ENCODE measurements at places on chromosomes 7 and 10.

DNA sequence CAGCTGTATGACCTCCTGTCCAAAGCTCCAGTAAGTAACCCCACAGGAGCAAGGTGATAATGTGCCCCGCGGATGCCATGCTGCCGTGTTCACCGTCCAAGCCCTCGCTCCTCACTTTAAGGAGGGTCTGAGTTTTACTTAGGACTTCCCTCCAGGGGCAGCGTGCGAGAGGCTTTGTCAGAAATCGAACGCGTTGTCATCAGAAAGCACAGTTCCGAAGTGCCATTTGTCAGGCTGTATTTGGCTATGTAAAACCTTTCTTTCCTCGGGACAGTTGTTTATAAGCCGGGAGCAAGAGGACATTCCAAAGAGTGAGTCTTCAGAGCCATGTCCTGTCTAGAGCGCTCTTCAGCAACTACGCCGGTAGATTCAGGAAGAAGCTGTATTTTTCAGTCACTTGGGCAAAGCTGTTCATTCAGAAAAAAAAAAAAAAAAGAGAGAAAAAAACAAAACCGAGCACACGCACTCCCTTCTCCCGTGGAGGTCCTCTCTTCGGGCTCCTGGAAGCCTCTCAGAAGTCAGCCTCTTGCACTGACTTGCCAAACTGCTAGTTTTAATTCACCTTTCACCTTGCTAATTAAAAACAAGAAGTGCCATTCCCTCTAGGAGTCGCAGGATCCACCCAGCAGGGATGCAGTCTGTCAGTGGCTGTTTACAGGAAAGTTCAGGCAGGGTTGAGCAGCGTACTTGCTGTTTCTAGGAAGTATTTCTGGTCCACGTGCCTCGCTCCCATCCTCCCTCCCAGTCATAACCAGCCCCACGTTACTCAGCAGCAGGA lies at the start of gene SEMA3E:
Gene SEMA3E, minus strand, starts transcription at position 676 of the 778 bp plus-strand sequence.
- DNase-seq = peak; percentile 9

- DNase-seq = no peak
These were observed 1.6 kb upstream of the COX19 start for GRCh38 chr7:976901-977325.

DNA sequence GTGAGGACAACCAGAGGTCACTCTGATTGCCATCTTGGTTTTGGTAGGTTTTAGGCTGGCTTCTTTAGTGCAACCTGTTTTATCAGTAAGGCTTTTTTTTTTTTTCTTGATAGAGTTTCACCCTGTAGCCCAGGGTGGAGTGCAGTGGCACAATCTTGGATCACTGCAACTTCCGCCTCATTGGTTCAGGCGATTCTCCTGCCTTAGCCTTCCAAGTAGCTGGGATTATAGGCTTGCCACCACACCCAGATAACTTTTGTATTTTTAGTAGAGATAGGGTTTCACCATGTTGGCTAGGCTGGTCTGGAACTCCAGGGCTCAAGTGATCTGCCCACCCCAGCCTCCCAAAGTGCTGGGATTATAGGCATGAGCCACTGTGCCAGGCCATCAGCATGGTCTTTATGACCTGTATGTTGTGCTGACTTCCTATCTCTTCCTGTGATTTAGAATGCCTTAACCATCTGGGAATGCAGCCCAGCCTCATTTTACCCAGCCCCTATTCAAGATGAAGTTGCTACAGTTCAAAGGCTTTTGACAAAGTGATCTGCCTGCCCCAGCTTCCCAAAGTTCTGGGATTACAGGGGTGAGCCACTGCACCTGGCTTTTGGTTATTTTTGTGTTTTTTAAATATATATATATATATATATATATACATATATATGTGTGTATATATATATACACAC lies 7.0 kb upstream of the ZNF425 start:
- no peak for DNase-seq

DNA sequence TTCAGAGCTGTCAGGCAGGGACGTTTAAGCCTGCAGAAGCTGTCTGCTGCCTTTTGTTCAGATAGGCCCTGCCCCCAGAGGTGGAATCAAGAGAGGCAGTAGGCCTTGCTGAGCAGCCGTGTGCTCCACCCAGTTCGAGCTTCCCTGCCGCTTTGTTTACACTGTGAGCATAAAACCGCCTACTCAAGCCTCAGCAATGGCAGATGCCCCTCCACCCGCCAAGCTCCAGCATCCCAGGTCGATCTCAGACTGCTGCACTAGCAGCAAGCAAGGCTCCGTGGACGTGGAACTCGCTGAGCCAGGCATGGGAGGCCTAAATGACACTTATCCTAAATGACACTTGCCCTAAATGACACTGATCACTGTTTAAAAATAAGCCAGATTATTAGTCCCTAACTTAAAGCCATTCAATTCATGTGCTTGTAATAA lies 6.8 kb upstream of the ASB15 start:
- no peak for DNase-seq

GRCh38 chr10:85067955-85068354 lies 739.6 kb downstream of the CCSER2 start:
- DNase-seq = no peak

DNA sequence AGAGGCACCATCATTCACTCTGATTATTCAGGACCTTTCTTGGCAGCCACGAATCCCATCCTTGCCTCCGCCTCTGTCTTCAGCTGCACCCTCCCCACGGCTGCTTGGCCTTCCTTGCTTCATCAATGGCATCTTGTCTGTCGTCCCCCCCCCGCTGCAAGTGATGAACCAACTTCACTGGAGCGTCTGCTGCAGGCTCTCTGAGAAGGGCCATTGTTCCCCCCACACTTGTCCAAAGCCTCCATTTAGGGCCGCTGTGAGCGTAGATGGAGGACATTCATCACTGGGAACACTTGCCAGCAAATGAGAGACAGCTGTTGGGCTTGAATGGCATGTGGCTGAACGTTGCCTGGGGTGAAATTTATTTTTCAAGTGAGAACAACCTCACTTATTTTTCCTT lies 20.1 kb downstream of the AFAP1L2 start:
- DNase-seq = no peak

DNA sequence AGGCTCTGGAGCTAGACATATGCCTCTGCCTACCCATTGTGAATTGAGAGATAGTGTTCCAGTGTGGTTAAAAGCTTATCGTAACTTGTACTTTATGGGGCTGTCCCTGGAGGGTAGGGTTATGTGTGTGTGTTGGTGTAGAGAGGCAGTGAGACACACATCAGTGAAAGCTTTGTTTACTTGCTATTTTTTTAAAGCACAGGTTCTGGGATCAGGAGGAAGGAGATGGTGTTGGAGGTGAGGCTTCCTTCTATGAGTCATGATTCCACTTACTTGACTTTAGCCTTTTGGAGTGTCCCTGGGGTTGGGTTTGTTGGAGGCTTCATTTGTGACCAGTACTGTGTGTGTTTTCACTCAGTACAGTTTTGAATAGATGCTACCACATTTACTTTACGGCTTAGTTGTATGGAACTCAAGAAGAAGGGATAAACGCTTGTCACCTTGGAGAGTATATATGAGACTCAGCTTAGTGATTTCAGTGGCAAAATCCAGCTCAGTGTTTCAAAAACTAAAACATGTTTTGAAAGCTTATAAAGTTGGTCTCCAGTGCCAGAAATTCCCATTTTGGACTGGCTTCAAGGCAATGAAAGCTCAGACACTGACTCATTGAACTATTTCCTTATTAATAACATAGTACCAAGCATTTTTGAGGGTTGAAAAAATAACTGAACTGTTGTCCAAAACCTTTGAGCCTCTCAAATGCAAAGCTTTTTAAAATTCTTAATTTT lies 106.2 kb downstream of the PLXDC2 start:
- DNase-seq = no peak

DNA sequence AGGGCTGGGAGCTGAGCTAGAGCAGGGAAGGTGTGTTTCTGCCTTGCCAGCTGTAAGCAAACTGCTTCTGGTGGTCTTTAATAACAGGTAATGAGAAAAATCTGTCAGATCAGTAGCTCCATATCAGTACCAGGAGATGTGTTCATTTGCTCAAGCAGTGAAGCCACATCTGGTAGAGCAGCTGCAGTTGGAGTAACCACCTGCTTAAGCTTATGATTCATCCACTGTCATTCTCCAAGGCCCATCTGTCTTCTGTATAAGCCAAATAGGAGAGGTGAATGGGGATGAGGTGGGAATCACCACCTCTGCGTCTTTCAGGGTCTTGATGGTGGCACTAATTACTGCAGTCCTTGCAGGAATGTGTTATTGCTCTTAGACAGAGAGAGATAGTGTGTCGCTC lies 18.4 kb upstream of the COBL start:
- no peak for DNase-seq

DNA sequence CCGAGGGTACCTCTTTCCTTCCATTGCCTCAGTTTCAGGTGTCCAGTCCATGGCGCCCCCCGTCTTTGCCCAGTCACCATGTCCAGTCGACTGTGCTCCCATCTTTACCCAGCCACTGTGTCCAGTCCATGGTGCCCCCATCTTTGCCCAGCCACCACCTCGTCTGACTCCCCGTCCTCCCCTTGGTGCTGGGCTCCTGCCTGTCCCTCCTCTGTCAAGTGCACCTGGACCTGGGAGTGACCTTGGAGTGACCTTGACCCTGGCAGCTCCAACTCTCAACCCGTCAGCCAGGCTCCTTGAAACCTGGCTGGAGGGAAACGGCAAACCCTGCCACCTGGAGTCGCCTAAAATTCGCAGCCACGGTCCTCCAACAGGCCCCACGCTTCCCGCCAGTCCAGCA lies 180.2 kb downstream of the ADARB2 start:
- DNase-seq = no peak

GRCh38 chr7:65269150-65269856 lies 104.4 kb upstream of the ZNF92 start:
- DNase-seq = peak; percentile 90

DNA sequence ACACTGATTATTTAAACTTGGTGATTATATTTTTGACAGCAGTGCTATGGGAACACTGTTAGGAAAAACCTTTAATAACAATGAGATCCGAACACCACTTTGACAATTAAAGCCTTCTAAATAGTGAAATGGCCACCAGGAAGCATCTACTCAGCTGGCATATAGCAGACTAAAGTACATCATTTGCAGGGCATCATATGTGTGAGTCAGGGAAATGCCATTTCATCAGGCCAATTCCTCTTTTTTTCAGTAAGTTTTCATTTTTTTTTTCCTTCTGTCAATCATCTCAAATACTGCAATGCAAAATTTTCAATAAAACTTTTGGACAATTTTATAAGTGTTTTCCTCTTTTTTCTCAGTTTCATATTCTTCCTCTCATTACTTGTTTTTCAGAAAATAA lies 521.4 kb upstream of the SEMA3D start:
- DNase-seq = no peak

DNA sequence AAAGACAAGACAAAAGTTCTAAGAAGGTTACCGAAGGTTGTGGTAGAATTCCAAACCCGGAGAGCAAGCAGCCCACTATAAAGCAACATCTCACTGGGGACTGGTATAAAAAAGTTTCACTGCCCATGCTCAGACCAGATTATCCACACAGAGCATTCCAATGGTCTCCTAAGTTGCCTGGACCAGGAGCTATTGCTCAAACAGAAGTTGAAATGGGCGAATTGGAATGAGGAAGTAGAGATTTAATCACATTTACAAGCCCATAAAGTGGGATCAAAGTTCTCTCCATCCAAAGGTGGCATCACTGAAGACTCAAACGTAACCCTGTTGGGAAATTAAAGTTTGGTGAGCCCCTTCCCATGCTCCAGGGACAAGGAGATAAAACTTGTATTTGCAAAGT lies 19.8 kb downstream of the OR2F1 start:
- DNase-seq = no peak

DNA sequence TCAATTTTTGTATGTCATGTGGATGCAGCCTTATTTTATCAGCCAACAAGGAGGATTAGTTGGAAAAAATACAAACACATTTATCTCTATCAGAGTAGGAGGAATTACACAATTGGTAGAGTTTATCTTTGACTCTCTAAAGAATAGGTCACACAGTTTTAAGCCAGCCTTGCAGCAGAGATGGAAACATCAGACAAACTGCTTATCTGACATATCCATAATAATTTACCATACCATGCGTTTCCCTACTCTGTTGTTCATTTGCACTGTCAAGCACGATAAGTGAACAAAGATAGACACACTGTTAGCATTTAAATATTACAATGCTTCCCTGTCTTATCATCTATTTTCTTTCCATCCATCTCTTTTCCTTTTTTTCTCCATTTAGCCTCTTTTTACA lies 283.7 kb upstream of the SMIM30 start:
- no peak for DNase-seq

GRCh38 chr10:48821692-48822091 lies 117.9 kb downstream of the LRRC18 start:
- no peak for DNase-seq

DNA sequence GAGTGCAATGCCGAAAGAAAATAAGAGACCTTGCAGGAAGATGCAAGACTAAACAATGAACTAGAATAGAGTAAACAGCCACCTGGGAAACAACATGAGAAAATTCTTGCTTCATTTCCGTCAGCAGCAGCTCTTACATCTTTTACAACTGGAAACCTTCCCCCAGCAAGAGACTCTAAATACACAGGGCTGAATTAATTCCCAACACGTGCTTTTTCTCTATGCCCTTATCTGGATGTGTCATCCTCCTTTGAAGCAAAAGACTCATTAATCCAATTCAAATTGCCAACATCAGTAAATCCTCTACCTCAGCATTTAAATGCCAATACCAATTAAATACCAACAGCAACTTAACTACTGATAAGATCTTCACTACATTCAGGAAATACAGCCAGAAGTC lies 99.0 kb upstream of the PDE1C start:
- no peak for DNase-seq

DNA sequence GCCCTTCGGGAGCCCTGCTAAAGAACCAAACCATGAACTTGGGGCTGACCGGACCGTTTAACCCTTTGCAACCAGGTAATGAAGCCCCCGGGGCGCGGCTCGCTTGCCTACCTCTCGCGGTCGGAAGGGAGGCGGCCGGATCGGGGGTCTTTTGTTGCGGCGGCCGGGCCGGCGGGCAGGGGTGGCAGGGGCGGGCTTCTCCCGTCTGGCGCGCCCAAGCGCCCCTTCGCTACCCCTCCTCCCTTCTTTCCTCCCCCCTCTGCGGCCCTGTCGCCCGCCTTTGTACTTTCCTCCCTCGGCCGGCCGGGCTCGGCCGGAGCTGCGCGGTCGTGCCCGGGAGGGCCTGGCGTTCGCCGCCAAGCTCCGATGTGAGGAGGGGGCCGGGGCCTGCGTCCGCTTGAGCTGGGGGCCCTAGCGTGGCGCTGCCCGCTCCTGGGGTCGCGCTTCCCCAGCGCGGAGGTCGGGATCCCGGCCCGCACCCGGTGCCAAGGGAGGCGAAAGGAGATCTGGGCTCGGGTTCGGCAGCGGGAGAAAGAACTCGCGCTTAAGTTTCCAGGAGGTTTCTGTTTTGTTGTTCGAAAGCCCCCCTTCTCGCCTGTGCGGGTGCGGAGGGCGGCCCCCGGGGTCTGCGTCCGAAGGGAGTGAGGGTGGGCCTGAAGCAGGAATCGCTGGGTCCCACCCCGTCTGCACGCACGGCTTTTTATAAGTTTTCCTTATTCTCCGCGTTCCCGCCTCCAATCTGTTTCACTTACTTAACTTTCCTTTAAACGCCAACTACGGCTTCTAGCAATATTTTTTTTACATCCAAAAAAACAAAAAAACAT lies 436.8 kb upstream of the GALNT17 start:
- no peak for DNase-seq

DNA sequence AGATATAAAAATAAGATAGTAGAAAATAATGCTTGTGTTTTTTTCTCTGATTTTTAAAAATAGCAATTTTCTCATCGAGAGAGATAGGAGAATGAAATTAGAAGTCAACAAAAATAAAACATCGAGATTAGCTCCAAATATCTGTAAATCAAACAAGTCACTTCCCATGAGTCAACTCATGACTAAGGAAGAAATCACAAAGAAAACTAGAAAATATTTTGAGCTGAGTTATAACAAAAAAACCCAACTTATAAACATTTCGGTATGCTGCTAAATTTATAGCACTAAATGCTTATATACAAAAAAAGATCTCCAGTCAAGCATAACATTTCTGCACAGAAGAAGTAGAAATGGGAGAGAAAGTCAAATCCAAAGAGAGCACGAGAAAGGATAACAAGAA lies 140.1 kb downstream of the ITGA8 start:
- no peak for DNase-seq

Measured in HTR-8/SVneo (cell line).